Stimulated activated CD4-positive, alpha-beta T cell treated with anti-CD3 and anti-CD28 coated beads, TNF-alpha, amount 100 ng/mL, for 4 hours (primary cell): ENCODE measurements at places on chromosomes 16 and 17.

DNA sequence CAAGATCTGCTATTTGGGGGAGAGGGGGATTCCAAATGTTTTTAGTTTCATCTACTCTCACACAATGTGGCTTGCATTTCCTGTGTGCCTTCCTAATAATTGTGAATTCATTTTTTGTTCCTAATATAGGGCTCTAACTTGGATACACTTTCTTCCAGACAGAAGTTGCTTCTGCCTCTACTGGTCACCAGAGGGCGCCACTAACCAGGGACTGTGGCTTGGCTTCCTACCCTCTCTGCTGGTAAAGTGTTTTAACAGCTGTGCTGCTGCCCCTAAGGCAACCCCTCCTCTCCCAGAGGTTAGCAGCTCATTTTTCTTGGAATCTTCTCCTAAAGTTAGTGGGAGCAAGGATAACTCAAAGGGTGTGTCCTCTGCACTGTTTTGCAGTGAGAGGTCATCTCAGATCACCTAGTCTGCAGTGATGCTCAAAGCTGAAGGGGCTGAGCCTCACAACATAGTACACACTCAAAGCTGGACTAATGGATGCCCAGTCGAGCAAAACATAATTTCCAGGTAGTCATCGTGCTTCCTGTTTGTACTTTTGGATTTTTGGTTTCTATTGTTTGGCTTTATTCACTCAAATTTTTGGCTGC, 5.0 kb upstream of the PRSS54 start:
- DNase-seq: no peak

DNA sequence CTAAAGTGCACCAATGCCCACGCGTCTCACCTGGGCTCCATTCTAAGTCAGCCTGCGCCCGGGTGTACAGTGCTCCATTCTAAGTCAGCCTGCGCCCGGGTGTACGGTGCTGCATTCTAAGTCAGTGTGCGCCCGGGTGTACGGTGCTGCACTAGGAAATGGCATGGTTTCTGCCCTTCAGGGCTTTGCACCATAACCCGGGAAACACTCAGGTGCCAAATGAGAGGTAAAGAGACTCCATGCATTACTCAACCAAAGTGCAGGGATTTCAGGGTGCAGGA, 29.2 kb upstream of the FASN start:
- DNase-seq: no peak

DNA sequence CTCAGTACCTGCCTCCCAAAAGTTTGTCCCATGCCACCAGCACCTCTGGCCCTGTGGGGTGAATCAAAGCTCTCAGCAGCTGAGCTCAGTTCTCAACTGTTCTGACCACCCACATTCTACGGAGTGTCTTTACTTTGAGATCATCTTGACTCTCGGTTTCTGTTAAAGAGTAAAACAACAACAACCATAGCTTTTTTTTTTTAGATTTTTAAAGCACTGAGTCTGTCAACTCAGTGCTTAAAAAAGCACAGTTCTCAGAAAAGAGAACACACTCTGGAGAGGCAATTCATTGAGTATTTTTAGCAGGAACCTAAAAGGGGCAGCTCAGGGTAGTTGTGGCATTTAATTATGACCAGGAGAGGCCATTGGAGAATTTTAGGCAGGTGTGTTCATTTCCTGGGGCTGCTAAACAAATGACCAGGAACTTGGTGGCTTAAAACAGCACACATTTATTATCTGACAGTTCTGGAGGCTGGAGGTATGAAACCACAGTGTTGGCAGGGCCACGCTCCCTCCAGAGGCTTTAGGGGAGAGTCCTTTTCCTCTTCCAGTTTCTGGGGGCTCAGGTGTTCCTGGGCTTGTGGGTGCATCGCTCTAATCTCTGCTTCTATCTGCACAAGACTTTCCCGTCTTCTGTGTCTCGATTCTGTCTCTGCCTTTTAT, 6.7 kb upstream of the WFIKKN2 start:
- no peak for DNase-seq

GRCh38 chr17:16986391-16986790, 14.5 kb upstream of the TNFRSF13B start:
- DNase-seq: no peak

- DNase-seq: no peak
These were observed 115.9 kb downstream of the ANKRD11 start for GRCh38 chr16:89374393-89374960.

DNA sequence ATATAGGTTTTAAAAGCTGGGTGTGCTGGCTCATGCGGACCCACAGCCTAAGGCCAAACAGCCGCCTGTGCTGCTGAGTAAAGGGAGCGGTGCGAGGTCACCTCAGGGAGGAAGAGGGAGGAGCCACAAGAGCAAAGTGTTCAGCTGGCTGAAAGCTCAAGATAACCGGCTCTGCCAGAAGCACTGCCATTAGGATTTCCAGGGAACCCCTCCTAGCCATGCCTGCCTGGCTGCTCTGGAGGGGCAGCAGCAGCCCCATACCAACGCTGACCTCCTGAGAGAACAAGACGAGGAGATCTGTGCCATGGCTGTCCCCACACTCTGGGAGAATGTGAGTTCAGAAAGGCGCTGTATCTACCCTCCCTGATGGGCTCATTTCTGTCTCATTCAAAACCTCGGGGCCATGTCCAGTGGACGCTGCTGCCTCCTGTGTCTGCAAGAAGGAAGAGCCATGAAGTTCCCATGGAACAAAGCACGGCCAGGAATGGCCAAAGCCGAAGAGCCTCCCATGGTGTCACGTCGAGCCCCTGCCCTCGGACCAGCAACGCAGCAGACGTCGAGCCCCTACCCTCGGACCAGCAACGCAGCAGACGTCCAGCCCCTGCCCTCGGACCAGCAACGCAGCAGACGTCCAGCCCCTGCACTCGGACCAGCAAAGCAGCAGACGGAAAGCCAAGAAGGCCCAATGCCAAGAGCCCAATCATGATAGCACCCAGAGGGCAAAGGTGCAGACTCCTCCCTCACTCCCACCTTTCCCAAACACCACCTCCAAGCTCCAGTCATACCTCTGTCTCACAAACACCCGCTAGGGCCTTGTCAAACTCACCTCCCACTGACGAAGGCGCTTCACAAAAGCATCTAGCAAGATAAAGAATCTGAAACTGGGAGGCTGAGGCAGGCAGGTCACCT, 107.0 kb downstream of the ANKRD11 start:
- DNase-seq: no peak

DNA sequence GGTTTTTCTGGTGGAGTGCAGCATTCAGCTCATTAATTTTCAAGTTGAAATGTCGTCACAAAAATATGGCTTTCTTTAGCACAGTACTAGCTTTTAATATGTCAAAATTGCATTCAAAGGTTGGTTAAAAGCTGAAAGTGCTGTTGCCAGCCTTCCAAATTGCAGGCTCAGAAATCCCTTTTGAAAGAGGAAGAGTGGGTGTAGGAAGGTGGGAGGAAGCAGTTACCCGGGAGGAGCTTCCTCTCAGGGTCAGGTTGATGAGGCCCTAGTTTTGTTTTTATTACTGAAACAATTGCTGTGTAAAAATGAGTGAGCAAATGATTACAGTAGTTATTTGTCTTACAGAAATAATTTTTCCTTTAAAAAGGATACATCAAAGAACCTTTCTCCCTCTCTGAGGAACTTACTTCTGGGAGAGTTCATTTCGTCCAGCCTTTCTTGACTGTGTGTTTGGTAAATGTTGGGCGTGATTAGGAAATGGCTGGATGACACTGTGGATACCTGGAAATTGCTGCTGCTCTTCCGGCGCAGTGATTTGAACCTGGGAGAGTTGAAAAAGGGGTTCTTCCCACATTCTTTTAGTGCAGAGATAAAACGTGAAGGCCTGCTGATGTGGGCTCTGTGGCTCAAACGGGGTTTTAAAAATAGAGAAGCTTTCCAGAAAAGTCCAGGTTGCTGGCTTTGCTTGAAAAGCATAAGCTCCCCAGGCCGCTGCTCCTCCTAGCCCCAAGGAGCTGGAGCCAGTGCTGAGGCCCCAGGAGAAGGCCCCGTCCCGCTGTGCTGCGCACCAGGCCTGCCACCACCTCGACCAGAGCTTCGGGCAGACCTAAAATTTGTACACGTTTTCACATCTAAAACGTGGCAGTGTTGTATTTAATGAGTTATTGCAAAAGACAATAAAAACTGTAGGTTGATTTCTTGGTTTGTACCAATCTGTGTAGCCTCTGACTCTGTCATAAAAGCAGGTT, 41.7 kb downstream of the SEC14L1 start:
- no peak for DNase-seq
